Activated T-helper 1 cell treated with anti-CD3 and anti-CD28 coated beads, Interleukin-12 subunit alpha, Interleukin-12 subunit beta, Interleukin-2, Interleukin-4 antibody, amounts not matched to agents 30 ng/mL and 10 ng/mL and 1 ng/mL, durations not matched to agents 14 hours and 24 hours and 36 hours (primary cell): ENCODE measurements at places on chromosomes 3 and 15. TPM values are rescaled to one million over a fixed set of nuclear protein-coding genes. Genes with fewer than 3 reads are reported as not detected.

GRCh38 chr3:156151824-156152428, 31.5 kb downstream of the KCNAB1 start:
- DNase-seq, result peak; percentile 11
- no peak overlapping the region for H3K4me3 ChIP-seq
- no peak overlapping the region for H3K27ac ChIP-seq
- no peaks in the 10 kb centered on the region for H3K36me3 ChIP-seq
- peaks cover 7% of the 10 kb centered on the region for H3K4me1 ChIP-seq

GRCh38 chr3:160455846-160456245, 6.3 kb upstream of the TRIM59 start:
- no peak for DNase-seq
- H3K4me3 ChIP-seq, result no peak overlapping the region
- no peaks in the 10 kb centered on the region for H3K4me1 ChIP-seq
- peaks cover 22% of the 10 kb centered on the region for H3K27me3 ChIP-seq

NRG4 gene
- not detected in 2 replicates for total RNA-seq

DNA sequence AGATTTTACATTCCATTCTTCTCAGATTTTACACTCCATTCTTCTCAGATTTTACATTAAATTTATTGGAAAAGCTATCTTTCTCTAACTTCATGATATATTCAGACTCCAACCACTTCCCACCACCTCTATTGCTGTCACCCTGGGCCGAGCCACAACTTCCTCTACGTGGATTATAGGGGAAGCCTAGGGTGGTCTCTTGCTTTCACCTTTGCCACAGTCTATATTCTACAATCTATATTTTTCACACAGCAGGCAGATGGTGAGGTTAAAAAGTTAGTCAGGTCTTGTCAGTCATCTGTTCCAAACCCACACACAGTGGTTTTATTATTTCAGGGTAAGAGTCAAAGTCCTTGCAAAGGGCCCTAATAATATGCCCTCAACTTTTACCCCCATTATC, 370.8 kb upstream of the SUCLG2 start:
- H3K4me1 ChIP-seq, result no peaks in the 10 kb centered on the region
- no peak overlapping the region for H3K4me3 ChIP-seq
- H3K27ac ChIP-seq, result no peak overlapping the region
- no peaks in the 10 kb centered on the region for H3K27me3 ChIP-seq
- H3K36me3 ChIP-seq, result no peaks in the 10 kb centered on the region
- no peak for DNase-seq

DNA sequence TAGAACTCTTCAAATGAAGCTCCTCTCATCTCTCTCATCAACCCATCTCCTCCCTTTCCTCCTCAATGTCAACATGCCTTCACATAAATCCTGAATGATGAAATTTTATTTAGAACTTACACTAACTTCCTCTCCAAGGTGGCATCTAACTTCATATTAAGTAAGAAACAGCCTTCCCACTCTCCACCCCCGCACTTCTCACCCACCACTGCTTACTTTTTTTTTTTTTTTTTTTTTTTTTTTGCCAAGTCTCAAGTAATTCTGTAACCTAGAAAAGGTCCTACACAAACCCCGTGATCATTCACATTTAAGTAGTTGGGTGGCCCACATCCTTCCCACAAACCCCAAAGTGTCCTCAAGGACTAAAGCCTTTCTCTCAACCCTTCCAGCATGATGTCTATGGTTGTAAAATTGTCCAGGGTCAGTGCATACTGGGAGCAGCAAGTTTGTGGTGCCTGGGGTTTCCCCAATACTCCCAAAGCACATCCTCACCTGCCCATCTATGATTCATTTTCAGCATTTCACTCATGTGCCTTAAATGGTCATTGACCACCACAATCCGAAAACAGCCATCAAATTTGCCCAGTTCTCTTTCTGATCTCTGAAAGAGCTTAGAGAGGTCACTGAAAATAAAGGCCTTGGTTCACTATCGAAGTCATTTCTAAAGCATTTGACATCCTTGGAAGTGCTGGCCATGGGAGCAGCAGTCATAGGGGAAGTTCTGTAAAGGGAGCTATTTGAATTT, 47.2 kb downstream of the CD86 start:
- no peaks in the 10 kb centered on the region for H3K4me1 ChIP-seq
- H3K27me3 ChIP-seq, result no peaks in the 10 kb centered on the region
- H3K36me3 ChIP-seq, result no peaks in the 10 kb centered on the region
- H3K27ac ChIP-seq, result peak overlapping the region; percentile 87

- no peaks in the 10 kb centered on the region for H3K36me3 ChIP-seq
- peaks cover 7% of the 10 kb centered on the region for H3K27me3 ChIP-seq
- DNase-seq, result no peak
- peak overlapping the region; percentile 64 for H3K4me3 ChIP-seq
Observed at GRCh38 chr3:100603469-100603868, 5.9 kb upstream of the ADGRG7 start.

- H3K27ac ChIP-seq, result no peak overlapping the region
- H3K4me1 ChIP-seq, result peaks cover 7% of the 10 kb centered on the region
- no peaks in the 10 kb centered on the region for H3K36me3 ChIP-seq
- no peak overlapping the region for H3K4me3 ChIP-seq
- H3K27me3 ChIP-seq, result no peaks in the 10 kb centered on the region
Observed at GRCh38 chr15:101361418-101361817, 66.4 kb upstream of the SNRPA1 start.

LRCH3 gene
- 50.0 and 57.8 TPM in 2 replicates for total RNA-seq

- no peaks in the 10 kb centered on the region for H3K4me1 ChIP-seq
- no peak overlapping the region for H3K27ac ChIP-seq
- H3K36me3 ChIP-seq, result no peaks in the 10 kb centered on the region
- no peaks in the 10 kb centered on the region for H3K27me3 ChIP-seq
- no peak overlapping the region for H3K4me3 ChIP-seq
Observed at GRCh38 chr3:58804914-58805313, 138.3 kb upstream of the FAM3D start.

SERINC4 gene
- 0.39 and 0.41 TPM in 2 replicates for total RNA-seq

DNA sequence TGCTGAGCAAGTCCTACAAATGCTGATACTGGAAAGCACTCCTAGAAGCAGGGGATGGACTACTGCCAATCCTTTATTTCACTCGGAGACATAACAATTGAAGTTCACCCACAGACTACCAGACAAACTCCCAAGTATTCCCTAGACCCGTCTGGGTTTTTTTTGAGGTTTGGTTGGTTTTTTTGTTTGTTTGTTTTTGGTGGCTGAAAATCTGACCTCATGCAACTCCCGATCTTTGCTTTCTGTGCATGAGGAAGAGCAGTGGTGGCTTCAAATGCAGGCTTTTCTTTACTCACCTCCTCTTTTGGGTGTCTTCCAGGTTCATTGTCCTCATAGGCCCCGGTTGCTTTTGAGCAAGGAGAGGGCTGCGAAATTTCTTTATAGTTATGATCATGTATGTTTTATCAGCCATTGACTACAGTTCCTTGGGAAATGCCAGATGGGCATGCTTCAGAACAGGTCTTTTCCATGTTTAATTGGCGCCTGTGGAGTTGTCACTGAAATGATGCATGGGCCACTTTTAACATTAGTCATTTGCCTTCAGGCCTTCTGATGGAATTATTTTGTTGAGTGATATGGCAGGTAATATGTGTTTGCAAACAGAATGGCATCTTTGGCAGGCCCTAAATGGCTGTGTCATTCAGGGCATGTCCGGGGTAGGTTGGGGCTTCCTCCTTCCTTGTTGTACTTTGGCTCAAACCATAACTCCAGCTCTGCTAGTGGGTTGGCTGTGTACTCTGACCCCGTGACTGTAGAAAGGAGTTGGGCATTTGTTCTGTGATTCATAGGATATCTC, 81.3 kb upstream of the ZBED2 start:
- H3K27ac ChIP-seq, result peak overlapping the region; percentile 99
- H3K27me3 ChIP-seq, result no peaks in the 10 kb centered on the region
- no peak for DNase-seq

- H3K27me3 ChIP-seq, result peaks cover 24% of the 10 kb centered on the region
- no peaks in the 10 kb centered on the region for H3K36me3 ChIP-seq
- H3K27ac ChIP-seq, result no peak overlapping the region
- no peak overlapping the region for H3K4me3 ChIP-seq
Observed at GRCh38 chr3:196541684-196542445, 26.5 kb downstream of the WDR53 start.

ATP10A gene
- total RNA-seq, result 42.8 and 47.9 TPM in 2 replicates

- H3K27me3 ChIP-seq, result no peaks in the 10 kb centered on the region
- H3K4me3 ChIP-seq, result no peak overlapping the region
- no peaks in the 10 kb centered on the region for H3K36me3 ChIP-seq
- peaks cover 18% of the 10 kb centered on the region for H3K4me1 ChIP-seq
Observed at GRCh38 chr3:48561045-48561736, 2.4 kb downstream of the UCN2 start.

- DNase-seq, result no peak
- no peak overlapping the region for H3K27ac ChIP-seq
- no peak overlapping the region for H3K4me3 ChIP-seq
- H3K27me3 ChIP-seq, result no peaks in the 10 kb centered on the region
Observed at GRCh38 chr3:108225221-108225620, 3.0 kb upstream of the IFT57 start.

EFCC1 gene
- 0.21 and 0.22 TPM in 2 replicates for total RNA-seq

GRCh38 chr15:83940136-83940535, 286.2 kb downstream of the ADAMTSL3 start:
- peaks cover 12% of the 10 kb centered on the region for H3K27me3 ChIP-seq
- no peak overlapping the region for H3K27ac ChIP-seq

DNA sequence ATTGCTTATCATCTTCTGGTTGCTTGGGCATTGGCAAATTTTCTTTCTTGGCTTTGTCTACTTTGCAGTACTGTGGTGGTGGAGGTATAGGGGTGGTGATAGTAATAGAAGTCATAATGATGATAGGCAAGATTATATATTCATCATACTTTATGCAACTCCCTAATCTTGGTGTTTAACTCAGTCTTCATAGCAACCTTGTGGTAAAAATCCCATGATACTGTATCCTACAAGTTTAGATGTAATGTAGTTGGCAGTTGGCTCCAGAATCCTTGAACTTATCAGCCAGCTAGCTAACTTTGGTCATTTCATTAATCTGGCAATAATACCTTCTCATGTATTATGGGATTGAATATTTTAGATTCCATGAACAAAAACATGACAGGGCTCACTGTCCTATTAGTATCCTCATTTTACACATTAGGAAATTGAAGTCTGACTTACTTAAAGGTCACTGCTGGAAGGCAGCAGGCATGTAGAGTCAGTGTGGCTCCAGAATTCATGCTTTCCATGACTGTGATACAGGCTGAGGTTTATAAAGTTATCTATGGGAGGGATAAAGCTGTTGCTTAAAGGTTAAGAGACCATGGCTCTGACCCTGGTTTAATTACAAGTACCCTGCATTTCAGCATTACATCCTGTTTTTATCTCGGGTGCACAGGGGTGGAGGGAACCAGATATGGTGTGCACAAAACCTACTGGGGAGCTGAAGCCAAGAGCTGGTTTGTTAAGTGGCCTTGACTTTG, 33.3 kb downstream of the RBMS3 start:
- H3K36me3 ChIP-seq, result no peaks in the 10 kb centered on the region
- H3K4me1 ChIP-seq, result no peaks in the 10 kb centered on the region
- DNase-seq, result no peak

DNA sequence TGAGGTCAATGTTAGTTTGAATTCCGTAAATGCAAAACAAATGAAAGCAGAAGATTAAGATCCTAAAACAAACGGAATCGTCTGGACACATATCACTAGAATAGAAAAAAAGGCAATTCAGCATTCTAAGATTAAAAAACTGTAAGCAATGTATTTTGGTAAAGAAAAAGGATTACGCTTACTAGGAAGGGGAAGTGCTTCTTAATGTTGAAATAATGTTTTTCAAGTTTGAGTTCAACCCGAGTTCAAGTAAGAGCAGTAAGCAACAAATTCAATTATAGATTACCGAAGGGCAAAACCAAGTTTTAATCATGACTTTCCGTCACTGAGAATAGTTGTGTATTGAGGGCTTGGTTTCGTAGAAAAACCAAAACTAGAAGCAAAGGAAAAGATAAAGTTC, 637 bp downstream of the CIP2A start:
- H3K4me1 ChIP-seq, result peaks cover 66% of the 10 kb centered on the region
- no peak for DNase-seq
- peaks cover 15% of the 10 kb centered on the region for H3K36me3 ChIP-seq
- H3K4me3 ChIP-seq, result peak overlapping the region; percentile 94

ACVR2B gene
- total RNA-seq, result 10.4 and 10.5 TPM in 2 replicates
